Stimulated activated CD4-positive, alpha-beta T cell treated with anti-CD3 and anti-CD28 coated beads, Interleukin-15, amount 100 ng/mL, for 1 hour (primary cell): ENCODE measurements at places on chromosomes 12 and 14.

- DNase-seq, result no peak
Measured at GRCh38 chr14:106538201-106538600, 1011.8 kb downstream of the TMEM121 start.

DNA sequence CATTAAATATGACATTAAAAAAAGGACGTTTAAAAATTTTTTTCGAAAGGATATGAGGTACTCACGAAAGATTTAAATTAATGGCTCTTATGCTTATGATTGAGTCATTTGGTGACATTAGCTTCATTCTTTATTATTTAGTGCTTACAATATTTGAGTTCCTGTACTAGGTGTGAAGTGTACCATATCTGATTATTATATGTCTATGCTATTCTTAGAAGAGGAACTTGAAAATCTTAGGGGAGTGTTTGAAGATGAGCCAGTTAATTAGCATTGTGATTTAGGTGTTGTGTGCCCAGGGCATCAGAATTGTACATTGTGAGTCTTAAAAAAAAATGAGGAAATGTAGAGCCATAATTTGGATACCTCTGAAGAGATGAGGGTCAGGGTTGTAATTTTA lies 118.6 kb downstream of the FUT8 start:
- no peak for DNase-seq

DNA sequence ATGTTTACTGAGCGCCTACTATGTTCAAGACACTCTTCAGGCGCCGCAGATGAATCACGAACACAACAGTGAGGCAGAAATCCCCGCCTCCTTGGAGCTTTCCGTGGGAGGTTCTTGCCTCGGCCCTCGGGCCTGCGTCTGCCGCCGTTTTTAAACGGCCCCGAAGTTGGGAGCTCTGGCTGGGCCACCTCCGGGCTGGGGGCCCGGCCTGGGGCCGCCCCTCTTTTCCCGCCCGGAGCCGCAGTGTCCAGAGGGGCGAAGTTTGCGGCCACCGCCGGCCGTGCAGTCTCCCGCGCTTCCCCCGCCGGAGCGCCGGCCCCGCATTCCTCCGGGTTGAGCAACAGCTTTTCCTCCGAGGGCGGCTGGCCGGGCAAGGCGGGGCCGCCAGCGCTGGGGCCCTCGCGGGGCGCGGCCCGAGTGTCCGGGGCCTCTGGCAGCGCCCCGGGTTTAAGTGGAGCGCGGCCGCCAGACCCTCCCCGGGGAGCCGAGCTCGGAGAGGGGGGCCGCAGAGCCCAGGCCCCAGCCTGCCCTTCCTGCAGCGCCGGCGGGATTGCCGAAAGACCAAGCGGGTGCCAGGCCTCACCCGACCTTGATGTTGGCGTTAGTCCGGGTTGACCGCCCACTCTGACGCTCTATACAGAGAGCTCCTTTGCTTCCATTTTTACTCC lies 18.7 kb upstream of the CTDSP2 start:
- DNase-seq, result peak; percentile 41

DNA sequence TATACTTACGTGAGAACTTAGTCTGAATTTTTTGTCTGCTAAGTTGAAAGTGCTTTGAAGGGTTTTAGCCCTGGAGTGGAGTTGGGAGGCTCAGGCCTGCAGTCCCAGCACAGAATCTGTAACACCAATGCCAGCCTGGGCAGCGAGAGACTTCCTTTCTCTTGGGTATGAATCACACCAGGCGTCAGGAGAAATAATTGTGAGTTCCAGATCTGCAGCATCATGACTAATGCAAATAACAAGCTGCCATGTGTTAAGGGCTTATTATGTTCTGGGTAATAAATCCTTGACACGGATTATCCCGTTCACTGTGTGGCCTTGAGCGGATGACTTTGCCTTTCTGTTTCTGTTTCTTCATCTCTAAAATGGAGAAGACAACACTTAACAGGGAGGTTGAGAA lies 70.6 kb downstream of the B4GALNT3 start:
- no peak for DNase-seq

GRCh38 chr14:82905762-82906161 lies 1372.1 kb upstream of the SEL1L start:
- no peak for DNase-seq

- no peak for DNase-seq
Measured at GRCh38 chr12:131017477-131017991, 63.8 kb downstream of the ADGRD1 start.

DNA sequence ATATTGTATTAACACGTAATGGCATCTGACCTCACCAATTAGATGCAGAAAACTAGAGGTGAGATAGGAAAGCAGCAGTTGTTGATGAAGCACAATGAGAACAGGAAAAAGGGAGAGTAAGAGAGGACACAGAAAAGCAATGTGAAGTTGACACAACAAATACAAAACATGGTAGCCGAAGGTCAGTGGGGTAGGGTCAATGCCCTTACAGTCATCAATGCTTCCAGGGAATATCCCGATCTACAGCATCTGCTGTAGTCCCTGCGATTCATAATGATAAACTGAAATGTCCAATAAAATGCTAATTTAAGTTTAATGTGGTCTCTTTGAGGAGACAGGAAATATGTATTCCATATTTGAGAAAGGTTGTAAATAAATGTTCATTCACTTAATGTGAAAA lies 2.9 kb upstream of the COL2A1 start:
- no peak for DNase-seq

DNA sequence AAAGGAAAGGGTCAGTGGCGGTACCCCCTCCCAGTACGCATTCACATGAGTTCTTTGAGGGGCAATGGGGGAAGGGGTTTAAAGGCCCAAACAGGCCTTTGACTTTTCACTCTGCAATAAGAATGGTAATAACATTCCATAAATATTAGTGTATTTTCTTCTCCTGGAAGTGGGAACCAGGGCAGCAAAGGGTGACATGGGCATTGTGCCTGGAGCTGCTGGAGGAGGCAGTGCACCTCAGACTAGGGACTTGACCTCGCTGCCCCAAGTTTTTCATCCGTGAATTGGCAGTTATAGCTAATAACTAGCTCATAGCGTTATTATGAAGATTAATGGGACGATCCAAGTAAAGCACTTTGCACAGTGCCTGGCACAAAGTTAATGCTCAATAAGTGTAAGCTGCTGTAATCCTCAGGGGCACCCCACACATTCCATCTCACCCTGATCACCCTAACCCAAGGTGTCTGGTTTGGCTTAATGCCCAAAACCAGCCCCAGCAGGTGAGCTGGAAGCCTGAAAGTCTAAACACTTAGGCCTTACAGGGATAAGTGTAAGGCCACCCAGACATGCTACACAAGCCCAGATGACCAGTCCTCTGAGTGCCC lies 2.8 kb upstream of the KCNH3 start:
- DNase-seq, result no peak

DNA sequence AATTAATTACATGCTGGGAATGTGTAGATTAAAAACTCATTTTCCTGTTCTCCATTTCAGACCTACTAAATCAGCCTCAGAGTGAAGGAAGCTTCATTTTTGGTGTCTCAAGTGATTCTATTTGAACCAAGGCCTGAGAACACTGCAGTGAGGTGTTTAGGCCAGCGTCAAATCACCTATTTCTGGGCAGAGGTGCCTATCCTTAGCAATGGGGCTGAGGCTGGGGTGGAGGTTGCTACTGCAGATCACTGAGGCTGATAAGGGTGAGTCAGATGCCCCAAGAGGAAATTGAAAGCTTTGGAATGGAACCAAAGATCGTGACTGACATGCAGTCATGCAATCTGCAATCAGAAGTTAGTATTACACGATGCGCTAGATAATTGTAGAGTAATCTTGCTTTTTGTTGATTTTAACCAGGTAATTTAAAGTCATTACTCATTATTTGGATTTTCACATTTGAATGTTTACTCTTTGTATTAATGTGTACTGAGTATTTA lies 4.4 kb downstream of the TXNRD1 start:
- DNase-seq, result peak; percentile 11

DNA sequence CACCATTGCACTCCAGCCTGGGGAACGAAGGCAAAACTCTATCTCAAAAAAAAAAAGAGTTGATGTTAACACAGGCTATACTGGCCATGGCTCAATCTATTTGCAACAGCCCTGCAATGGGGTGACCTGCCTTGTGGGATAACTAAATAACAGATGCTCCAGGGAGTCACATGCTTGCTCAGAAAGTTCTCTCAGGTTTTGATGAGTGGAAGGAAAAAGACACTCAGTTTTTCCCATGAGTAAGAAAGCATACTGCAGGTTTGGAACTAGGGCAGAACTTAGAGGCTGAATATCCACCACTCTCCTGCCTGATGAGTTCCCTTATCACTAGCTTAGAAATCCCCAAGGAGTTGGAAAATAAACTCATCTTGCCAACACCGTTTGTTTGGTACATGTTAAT lies 16.9 kb downstream of the WSB2 start:
- no peak for DNase-seq

- DNase-seq, result no peak
Measured at GRCh38 chr12:1650260-1650977, 21.4 kb downstream of the WNT5B start.

DNA sequence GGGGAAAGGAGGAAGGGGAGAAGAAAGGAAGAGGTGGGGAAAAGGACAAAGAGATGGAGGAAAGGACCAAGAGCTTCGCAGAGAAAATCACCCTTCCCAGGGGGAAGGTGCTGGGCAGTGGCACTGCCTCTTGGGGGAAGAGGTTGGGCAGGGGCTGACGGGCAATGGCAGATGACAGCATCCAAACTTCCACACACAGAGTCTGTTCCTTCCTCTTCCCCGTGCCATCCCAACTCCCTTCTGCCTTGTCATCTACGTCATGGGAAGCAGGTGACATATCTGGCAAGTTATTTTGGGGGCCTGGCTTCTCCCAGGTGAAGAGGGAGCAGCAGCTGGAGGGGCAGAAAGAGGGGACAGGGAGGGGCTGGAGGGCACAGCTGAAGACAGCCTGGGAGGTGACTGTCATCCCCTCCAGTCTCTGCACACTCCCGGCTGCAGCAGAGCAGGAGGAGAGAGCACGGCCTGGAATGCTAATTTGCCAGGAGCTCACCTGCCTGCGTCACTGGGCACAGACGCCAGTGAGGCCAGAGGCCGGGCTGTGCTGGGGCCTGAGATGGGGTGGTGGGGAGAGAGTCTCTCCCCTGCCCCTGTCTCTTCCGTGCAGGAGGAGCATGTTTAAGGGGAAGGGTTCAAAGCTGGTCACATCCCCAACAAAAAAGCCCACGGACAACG lies 43.9 kb upstream of the IQSEC3 start:
- no peak for DNase-seq

GRCh38 chr14:95274279-95274678 lies 45.4 kb downstream of the CLMN start:
- DNase-seq, result no peak

DNA sequence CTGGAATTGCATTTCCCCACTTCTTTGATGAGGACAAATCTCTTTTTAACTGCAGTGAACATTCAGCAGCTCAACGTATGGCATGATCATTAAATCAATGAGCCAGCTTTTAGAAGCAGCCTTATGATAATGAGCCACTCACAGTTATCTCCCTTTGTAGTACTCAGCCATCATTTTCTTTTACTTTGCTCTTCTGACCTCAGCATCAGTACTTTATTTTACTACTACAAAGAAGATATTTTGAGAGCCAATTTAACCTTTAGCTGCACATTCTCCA lies 250.0 kb upstream of the CLEC14A start:
- DNase-seq, result no peak

DNA sequence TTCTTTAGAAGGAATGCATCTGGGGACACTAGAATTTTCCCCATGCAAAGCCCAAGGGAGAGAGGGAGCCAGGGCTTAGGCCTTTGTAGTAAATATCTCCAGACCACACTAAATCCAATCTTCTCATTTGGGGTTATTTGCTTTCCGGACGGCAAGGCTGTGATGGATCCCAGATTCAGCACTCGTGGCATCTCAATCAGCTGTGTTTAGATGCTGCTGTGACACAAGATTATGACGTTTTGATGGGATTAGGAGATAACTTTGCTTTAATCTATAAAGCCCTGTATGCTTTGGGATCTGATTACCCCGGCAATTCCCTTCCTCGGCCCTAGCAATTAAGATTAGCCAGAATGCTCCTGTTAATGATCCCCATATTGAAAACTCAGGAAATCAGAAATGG lies 686.7 kb upstream of the TBX3 start:
- DNase-seq, result no peak

DNA sequence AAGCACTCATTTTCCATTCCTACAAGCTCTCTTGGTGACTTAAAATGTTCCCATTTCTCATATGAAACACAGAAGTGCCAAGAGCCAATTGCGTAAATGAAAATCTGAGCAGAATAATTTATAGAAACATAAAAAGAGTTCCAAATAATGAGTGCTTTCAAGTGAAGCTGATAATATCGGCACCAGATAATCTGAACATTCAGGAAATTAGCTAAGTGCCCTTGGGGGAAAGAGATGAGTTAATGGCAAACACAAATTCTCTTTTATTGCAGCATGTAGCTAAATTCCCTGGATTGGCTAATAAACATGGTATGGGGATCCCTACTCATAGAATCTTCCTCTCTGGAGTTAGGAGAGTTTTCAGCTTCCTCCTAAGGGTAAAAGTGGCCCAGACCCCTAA lies 46.7 kb downstream of the DAD1 start:
- DNase-seq, result no peak

DNA sequence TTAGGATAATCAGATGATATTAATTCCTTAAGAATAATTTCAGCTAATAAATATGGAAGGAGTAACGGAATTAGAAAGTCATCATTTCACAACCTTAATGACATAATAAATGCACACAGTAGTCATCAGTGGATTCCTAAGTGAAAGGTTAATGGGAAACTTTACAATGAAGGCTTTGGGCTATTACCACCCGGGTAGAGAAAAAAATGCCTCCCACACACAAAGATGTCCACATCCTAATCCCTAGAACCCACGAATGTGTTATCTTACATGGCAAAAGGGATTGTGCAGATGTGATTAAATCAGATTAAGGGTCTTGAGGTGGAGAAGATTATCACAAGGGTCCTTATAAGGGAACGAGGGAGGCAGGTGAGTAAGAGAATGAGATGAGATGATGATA lies 5.6 kb downstream of the TMED10 start:
- no peak for DNase-seq

DNA sequence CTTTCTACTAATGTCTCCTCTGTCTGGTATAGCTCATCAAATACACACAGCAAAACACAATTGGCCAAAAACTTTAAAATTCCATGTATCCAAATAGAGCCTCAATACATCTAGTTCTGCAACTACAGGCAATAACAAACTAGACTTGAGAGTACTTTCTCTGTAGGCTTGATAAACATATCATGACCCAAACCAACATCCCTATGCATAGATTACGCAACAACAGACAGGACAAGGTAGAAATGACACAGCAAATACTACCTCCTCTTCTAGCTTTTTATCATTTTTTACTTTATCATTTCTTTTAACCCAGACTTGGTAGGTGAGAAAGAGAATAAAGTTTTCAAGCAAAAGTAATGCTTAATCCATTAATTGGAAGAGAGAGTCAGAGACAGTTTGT lies 41.8 kb downstream of the EML5 start:
- no peak for DNase-seq

- no peak for DNase-seq
Measured at GRCh38 chr12:48881686-48882314, 16.1 kb upstream of the RND1 start.

DNA sequence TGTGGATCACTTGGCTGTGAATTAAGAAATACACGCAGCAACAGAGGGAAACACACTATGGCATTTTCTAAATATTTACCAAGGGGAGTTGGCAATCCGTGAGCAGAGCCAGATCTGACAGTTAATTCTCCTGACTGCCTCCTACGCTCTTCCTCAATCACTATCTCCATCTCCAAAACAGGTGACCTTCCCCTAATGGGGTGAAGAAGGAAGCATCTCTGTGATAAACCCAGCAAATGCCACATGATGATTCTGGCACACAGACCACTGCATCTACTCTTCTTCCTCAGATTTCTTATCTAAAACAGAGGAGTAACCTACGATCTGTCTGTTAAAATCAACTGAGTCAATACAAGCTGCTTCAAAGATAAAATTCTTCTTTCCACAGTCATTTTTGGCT lies 4.4 kb downstream of the SPTB start:
- no peak for DNase-seq

GRCh38 chr14:72014486-72014885 lies 82.3 kb downstream of the RGS6 start:
- no peak for DNase-seq
